ENCODE measurements at places on chromosomes 16 and 17.
A peak's percentile ranks its signal among the peaks of the same experiment; 100 is the strongest.

DNA sequence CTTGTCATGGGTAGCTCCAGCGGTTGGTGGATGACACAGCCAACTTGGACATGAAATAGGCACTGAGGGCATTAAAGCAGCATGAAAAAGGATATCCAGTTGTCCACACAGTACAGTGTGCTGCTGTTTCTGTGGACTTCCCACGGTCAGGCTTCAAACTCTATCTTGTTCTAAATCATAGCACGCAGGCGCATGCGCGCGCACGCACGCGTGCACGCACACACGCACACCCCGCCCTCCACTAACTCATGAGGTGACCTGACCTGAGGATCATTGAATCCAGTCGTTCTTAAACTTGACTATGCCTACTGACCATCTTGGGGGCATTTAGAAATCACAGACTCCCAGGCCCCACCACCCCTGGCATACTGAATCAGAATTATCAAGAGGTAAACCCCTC, 361.4 kb downstream of the CA10 start:
- no peak for DNase-seq

DNA sequence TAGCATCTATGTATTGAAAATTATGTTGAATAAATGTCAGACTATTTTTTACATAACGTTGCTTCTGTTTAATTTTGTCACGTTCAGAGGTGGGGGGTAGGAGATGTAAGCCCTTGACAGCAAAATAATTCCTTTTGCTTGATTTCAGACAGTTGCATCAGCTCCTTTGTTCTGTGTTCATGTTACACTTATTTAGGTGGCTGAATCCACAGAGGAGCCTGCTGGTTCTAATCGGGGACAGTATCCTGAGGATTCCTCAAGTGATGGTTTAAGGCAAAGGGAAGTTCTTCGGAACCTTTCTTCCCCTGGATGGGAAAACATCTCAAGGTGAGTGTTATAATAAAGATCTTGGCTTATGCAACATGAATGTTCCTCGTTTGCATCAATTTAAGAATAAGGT, 4.5 kb downstream of the HERPUD1 start:
- DNase-seq: no peak

- DNase-seq: no peak
Observed at GRCh38 chr16:61812251-61812650, 224.0 kb downstream of the CDH8 start.

DNA sequence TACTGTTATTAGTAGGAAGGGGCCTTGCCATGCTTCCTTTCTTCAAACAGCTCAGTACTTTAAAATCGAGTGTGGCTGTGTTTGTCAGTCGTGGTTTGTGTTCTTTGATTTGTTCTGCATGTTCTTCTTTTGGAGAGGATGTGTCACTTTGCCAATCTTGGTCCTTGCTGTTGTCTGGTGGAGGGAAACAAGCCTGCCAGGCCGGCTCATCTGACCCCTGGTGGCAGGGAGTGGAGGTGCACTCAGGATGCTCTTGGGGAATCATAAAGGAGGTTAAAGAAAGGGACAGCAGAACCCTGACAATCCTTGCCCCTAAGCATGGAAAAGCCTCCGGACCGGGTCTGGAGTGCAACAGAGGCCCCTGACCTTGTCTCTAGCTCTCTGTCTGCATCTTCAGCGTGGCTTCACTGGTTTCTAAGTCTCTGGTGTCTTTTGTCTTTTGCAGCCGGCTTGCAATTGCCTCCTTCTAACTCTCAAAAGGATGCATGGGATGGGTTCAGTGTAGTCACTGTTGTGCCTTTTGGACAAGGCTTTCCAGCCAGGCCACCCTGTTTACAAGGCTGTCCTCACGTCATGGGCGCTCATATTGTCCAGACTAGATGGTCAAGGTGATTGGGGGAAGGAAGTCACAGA, 135.8 kb downstream of the WWOX start:
- no peak for DNase-seq

DNA sequence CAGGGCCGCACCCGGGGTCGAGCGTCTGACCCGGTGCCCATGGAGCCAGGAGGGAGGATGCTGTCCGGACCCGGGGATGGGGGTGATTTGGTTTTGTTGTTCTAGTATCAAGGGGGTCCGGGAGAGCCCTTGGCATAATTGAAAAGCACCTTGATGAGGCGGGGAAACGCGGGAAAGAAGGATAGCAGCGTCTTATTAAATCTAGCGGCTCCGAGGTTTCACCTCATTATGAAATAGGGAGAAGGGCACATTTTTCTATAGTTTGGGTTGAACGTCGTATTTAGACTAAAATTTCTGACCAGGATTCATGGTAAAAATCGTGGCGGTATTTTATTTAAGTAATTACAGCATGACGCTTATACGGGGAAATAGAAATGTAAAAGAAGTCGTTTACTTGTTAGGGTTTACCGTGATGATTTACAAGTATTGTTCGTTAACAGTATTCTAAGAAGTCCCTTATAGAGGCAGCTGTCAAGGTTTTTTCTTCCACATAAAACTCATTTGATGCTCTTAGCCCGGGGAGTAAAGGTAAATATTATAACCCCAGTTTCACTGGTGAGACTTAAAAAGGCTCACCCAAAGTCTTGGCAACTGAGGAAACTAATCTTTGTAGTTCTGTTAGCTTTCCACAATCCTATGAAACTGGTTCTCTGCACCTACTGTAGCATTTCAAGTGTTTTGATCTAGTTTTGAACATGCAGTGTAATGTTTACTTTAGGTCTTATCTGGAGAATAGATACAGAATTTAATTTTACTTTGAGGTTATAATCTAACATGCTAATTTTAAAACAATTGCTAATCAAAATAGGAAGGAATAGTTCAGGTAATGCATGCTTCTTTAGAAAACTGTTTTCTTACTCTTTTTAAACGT, 756 bp downstream of the LUC7L3 start:
- DNase-seq: peak; percentile 42

DNA sequence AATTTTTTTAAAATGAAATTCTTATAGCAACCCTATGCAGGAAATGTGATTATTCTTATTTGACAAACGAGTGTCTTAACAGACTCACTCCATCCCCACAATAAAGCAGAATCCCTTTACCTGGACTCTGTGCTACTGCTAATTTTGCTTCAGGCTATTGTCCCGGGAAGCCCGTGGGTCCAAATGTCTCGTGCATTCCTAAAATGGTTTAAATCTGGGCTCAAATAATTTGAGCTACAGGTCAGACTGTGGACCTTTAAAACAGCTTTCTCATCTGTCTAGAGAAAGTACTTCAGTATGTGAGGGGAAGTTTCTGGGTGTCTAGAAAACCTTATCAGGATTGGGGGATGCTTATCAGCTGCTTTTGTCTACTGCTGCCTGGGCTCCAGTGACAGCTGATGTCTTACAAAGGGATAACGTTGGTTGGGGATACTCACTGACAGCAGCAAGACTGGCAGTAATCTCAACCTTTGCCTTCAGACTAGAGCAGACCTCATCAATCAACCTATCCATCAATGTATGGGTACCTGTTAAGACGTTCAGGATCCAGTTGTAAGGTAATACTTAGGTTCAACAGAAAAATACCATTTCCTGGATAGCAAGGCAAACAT, 197.9 kb upstream of the CDH11 start:
- no peak for DNase-seq

Measured in NCI-H2227 treated with DMSO at 0.1 percent for 48 hours (cell line).